ENCODE measurements at places on chromosomes 1 and 21. TPM values are rescaled to one million over a fixed set of nuclear protein-coding genes. Genes with fewer than 3 reads are reported as not detected.

GRCh38 chr21:46154955-46155513 is 345 bp downstream of the FTCD start:
- no peak overlapping the region for H3K27ac ChIP-seq
- H3K4me1 ChIP-seq, result peaks cover 3% of the 10 kb centered on the region
- H3K27me3 ChIP-seq, result no peaks in the 10 kb centered on the region
- H3K36me3 ChIP-seq, result no peaks in the 10 kb centered on the region

DNA sequence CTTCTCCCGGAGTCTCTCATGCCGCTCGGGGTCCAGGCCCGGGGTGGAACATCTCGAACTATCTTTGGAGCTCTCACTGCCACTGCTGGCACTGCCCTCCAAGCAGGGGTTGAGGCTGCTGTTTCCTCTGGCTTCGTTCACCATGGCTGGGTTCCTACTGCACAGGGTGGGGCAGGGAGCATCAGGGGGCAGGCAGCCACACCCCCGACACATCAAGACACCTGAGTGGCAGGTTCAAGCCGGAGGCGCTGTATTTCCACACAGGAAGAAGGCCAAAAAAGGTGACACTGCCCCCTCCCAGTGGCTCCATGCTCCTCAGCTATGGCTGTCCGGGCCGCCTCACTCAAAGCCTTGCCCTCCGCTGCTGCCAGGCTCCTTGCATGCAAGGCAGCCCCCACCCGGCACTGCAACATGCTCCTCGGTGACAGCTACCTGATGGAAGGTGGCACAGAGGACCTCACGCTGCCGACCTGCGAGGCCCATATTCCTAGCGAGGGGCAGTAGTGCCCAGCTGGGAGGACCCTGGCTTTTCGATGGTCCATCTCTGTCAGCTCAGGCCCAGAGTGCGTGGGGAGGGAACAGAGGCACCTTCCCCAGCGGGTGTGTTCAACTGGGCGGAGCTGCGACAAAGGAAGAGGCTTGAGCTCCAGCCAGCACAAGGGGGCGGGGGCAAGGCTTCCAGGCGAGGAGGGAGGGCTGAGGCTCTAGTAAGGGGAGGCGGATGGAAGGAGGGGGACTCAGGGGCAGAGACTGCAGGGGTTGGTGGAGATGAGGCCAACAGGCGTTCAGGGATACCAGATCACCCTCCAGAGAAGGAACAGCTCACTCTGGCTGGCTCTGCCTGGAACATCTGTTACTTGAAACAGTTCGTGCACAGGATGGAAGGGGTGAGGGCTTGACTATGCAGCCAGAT is 2.5 kb downstream of the MTHFR start:
- H3K27me3 ChIP-seq, result no peaks in the 10 kb centered on the region
- peaks cover 45% of the 10 kb centered on the region for H3K4me1 ChIP-seq
- peak overlapping the region; percentile 93 for H3K4me3 ChIP-seq
- peak overlapping the region; percentile 72 for H3K27ac ChIP-seq

DNA sequence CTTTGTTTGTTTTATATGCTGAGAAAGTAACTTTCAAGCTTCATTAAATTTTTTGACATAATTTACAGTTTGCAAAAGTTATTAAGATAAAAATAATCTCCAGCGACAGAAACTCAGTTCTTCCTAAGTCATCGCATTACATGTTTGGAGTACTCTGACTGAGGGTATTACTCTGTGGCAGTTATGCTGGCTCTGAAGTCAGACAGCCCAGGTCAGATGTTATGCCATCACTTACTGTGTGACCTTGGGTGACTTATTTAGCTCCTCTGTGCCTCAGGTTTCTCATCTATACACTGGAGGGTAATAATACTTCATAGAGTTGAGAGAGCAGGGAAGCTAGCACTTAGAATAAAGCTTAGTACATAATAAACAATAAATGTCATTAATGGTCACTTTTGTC is 26.4 kb downstream of the PRKAA2 start:
- H3K27ac ChIP-seq, result no peak overlapping the region
- no peaks in the 10 kb centered on the region for H3K36me3 ChIP-seq
- H3K4me3 ChIP-seq, result no peak overlapping the region
- H3K27me3 ChIP-seq, result peaks cover 19% of the 10 kb centered on the region
- no peaks in the 10 kb centered on the region for H3K4me1 ChIP-seq

DNA sequence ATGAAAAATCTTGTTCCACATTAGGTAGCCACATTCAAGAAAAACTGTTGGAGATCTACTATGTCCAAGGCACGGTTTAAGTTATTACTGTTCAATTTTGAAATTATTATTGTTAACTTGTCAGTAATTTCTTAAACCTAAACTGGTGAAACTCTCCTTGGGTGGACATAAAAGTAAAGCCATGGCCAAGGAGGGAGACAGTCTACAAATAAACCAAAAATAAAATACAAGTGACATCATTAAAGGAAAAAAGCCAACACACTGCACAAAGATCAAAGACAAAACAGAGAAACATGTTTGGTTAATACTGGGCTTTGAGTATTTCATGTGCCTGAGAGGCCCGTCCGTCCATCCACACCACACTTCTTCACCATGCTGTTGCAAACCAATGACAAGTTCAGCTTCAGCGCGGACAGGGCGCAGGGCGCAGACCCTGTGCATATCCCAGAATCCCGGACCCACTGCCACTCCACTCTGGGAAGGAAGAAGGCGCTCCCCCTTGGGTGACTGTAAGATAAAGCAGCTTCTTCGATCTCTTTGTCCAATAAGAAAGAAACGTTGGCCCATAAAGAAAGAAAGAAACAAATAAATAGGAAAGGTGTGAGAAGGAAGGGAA is 918 bp upstream of the RASAL2 start:
- peaks cover 9% of the 10 kb centered on the region for H3K4me1 ChIP-seq
- peaks cover 6% of the 10 kb centered on the region for H3K36me3 ChIP-seq
- DNase-seq, result no peak

The KDF1 gene
- 0.47 TPM for total RNA-seq

- H3K4me1 ChIP-seq, result peaks cover 3% of the 10 kb centered on the region
- no peaks in the 10 kb centered on the region for H3K27me3 ChIP-seq
- H3K27ac ChIP-seq, result no peak overlapping the region
- H3K4me3 ChIP-seq, result no peak overlapping the region
- H3K36me3 ChIP-seq, result no peaks in the 10 kb centered on the region
Measured at GRCh38 chr1:109271458-109271857, 11.5 kb downstream of the PSRC1 start.

The LY9 gene
- total RNA-seq, result 29.0 TPM

- H3K27me3 ChIP-seq, result no peaks in the 10 kb centered on the region
- H3K4me1 ChIP-seq, result peaks cover 7% of the 10 kb centered on the region
- H3K36me3 ChIP-seq, result peaks cover 23% of the 10 kb centered on the region
- DNase-seq, result no peak
Measured at GRCh38 chr1:211985556-211986264, 49.6 kb downstream of the INTS7 start.

GRCh38 chr1:2019172-2019543 is at the start of gene GABRD:
Gene GABRD, plus strand, starts transcription at chr1:2019345. Its CDS starts 79 bp downstream, at chr1:2019424.
- no peaks in the 10 kb centered on the region for H3K36me3 ChIP-seq
- H3K4me3 ChIP-seq, result peak within 1 kb of the TSS; percentile 52
- no peak within 1 kb of the TSS for H3K27ac ChIP-seq
- H3K4me1 ChIP-seq, result peaks cover 3% of the 10 kb centered on the region
- peaks cover 86% of the 10 kb centered on the region for H3K27me3 ChIP-seq
- peak; percentile 38 for DNase-seq

The SLC19A1 gene
- 63.2 TPM for total RNA-seq

The RXFP4 gene
- not detected for total RNA-seq

The GPR157 gene
- total RNA-seq, result 2.3 TPM

GRCh38 chr1:206774093-206774492 is 1.8 kb upstream of the IL10 start:
- DNase-seq, result no peak
- no peaks in the 10 kb centered on the region for H3K36me3 ChIP-seq
- peaks cover 28% of the 10 kb centered on the region for H3K27me3 ChIP-seq
- no peak overlapping the region for H3K4me3 ChIP-seq
- peaks cover 41% of the 10 kb centered on the region for H3K4me1 ChIP-seq

DNA sequence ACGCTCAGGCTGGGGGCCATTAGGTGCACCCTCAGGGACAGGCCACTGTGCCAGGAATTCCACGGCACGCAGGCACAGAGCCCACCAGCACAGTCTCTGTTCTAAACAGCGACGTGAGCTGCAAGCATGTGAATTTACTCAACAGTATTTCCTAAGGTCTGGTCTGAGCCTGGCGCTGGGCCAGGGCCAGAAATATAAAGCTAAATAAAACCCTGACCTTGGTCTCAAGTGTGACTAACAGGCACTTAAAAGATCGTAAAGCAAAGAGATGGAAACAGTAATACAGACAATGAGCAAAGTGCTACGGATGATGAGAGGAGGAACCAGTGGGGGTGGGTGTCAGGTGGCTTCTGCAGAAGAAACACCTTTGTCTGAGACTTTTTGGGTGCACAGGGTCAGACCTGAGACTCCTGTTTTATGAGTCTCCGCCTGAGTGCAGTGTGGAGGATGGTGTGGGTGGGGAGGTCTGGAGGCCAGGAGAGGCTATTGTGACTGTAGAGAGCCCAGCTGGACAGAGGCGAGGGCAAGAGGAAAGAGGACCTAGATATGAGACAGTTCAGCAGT is 53.4 kb upstream of the EDN2 start:
- H3K27me3 ChIP-seq, result no peaks in the 10 kb centered on the region
- no peak overlapping the region for H3K27ac ChIP-seq
- H3K4me3 ChIP-seq, result no peak overlapping the region

DNA sequence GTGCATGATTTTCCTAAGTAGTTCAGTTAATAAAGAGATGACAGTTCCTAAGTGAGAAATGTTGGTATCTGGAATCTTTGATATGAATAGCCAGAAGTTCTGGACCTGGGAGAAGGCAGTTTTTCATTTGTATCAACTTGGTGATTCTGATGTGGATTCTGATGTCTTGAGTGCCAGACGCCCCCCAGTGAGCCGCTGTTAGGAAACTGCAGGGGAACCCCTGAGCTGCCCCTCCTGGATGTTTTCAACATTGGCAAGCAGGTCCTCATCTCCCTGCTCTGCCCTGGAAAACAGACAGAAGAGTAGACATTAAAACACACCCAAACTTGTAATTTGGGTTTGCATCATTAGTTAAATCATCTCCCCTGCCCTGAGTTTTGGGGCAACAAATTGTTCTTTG is 7.4 kb downstream of the ETS2 start:
- H3K4me3 ChIP-seq, result no peak overlapping the region
- DNase-seq, result no peak
- H3K27me3 ChIP-seq, result no peaks in the 10 kb centered on the region

The CHIT1 gene
- total RNA-seq, result 0.21 TPM
